ENCODE measurements at places on chromosomes 7 and 10.

- no peak for DNase-seq
Observed at GRCh38 chr10:127459918-127460317, 89.2 kb upstream of the NPS start.

GRCh38 chr7:72098807-72099580 is 313.1 kb downstream of the CALN1 start:
- no peak for DNase-seq

DNA sequence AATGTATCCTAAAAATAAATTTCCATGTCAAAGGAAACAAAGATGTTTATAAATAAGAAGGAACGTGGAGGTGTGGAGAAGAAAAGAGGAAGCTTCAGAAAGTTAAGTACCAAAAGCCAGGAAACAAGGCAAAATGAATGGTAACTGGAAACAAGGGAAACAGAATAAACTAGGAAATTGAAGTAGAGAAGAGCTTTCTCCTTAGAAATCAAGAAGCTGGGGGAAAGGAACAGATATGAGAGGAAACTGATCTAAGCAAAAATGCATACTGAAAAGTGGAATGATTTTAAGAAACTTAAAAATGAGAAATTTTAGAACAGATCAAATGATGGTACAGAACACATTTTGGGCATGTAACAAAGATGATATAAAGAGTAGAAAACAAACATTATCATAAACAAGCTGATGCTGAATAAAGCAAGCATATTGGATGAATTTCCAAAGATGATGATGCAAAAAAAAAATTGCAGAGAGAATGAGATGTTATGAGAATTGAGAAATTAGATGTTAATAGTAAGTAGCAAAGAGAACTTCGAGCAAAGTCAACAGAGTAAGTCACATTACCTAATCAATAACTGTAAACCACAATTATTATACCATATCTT is 1.9 kb downstream of the BRAF start:
- no peak for DNase-seq

GRCh38 chr7:36781011-36781738 is 56.9 kb upstream of the AOAH start:
- no peak for DNase-seq

- no peak for DNase-seq
Observed at GRCh38 chr7:55474944-55475854, 97.1 kb downstream of the VOPP1 start.

GRCh38 chr7:149704507-149704906 is 68.9 kb downstream of the ZNF467 start:
- no peak for DNase-seq

- no peak for DNase-seq
Observed at GRCh38 chr10:30742471-30742870, 112.9 kb upstream of the LYZL2 start.

DNA sequence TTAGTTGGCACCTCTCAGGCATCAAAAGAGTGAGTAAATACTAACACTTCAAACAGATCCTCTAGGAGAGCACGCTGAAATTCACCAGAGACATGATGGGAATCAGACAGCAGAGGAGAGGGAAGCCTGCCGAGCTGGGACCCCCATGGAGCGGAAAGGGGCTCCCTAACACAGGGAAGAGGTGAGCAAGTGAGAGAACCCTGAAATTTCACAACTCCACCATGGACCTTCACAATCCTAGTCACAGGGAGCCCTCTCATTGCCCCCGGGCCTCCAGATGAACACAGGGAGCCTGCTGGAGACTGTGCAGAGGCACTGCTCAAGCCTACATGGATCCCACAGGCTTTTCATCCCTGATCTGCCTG is 59.2 kb upstream of the ANTXRL start:
- DNase-seq, result no peak

DNA sequence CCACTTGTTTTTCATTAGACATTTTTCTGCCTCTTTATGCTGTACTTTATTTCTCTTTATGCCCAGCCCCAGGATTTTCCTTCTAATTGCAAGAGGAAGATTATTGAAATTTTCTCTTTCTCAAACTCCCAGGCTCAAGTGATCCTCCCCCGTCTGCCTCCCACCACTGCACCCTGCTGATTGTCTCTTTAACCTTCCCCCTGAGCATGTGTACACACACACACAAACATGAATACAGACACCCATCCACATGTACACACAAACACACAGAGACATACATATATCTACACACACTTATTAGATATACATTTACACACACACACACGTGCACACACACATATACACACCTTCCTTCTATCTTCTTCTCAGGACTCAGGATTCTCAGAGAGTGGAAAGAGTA is 37.3 kb upstream of the MAP3K8 start:
- no peak for DNase-seq

DNA sequence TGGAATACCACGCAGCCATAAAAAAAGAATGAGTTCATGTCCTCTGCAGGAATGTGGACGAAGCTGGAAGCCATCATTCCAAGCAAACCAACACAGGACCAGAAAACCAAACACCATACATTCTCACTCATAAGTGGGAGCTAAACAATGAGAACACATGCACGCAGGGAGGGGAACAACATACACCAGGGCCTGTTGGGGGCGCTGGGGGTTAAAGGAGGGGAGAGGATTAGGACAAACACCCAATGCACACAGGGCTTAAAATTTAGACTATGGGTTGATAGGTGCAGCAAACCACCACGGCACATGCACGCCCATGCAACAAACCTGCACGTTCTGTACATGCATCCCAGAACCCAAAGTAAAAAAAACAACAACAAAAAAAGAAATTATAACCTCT is 23.3 kb downstream of the RNF133 start:
- no peak for DNase-seq

DNA sequence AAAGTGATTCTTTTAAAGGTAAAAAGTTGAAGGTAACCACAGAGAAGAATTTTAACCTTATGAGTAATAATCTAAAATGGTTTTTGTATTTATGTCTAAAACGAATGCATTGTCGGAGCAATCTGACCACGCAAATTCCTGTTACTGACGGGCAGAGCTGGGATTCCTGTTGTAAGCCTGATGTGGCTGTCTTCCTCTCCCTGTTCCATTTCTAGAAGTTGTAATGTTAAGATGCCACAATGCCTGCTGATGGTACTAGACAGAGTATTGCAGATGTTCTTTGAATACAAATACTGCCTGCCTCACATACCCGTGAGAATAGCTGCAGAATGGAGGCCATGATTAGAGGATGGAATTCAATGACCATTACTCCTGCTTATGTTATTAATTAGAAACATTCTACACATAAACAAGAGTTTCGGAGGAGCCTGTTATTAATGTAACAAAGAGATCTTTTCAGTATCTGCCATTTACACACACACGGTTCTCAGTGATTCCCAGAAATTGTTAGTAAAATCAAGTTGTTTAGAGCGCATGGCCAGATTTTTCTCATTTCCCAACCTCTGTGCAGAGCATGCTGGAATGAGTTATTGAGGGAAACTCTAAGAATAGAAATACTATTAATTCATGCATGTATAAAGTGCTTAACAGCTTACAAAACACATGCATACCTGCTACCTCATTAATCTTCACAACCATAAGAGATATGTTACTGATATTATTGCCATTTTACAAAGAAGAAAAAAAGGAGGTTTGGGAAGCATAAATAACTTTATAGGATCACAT is 196.8 kb downstream of the PTN start:
- no peak for DNase-seq

- no peak for DNase-seq
Observed at GRCh38 chr10:72638586-72639440, 12.9 kb upstream of the MICU1 start.

DNA sequence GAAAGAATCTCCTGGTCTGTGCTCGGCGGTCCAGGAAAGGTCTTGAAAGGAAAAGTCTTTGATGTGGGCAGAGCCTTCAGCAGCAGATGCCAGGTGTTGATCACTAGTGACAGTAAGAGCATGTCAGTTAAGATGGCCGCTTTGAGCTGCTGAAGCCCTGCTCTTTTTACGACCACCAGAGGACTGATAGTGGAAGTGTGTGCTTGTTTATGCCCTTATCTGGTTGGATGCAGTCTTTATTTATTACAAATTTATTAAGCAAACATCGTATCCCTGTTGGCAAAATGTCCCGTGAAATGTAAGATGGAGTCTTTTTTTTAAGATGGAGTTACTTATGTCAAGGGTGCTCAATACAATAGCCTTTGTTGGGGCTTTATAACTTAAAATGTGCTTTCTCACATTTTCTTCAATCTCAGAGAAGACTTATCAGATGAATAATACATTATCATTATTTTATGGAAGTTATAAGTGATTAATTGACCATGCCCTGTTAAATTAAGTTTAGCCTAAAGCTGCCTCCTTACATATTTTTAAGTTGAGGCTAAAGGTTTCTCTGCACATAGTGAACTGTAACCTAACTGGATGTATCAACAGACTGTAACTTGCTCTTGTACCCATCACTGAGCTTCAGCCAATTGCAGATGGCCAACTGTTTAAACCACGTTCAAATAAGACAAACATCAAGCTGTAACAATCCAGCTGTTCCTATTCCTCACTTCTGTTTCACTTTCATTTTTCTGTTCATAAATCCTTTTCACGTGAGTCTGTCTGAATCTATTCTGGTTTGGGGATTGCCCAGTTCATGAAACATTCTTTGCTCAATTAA is 97.4 kb upstream of the PIK3CG start:
- DNase-seq, result no peak

DNA sequence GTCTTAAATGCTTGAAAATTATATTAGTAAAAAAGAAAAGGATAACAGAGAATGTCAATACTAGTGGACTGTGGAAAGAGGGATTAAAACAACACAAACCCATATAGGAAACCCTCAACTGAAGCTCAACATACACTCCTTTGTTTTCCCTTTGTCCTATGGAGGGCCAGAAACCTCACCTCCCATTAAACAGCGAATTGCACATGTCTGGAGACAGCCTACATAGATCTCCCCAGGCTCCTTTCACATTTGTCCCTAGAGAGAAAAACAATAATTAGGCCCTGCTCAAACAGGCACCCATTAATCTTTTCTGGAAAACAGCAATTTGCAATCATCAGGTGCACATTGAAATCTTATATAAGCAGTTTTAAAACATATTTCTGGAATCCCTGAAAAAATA is 87.6 kb upstream of the SEMA3D start:
- no peak for DNase-seq

GRCh38 chr7:138170298-138170697 is 94.0 kb downstream of the AKR1D1 start:
- no peak for DNase-seq

DNA sequence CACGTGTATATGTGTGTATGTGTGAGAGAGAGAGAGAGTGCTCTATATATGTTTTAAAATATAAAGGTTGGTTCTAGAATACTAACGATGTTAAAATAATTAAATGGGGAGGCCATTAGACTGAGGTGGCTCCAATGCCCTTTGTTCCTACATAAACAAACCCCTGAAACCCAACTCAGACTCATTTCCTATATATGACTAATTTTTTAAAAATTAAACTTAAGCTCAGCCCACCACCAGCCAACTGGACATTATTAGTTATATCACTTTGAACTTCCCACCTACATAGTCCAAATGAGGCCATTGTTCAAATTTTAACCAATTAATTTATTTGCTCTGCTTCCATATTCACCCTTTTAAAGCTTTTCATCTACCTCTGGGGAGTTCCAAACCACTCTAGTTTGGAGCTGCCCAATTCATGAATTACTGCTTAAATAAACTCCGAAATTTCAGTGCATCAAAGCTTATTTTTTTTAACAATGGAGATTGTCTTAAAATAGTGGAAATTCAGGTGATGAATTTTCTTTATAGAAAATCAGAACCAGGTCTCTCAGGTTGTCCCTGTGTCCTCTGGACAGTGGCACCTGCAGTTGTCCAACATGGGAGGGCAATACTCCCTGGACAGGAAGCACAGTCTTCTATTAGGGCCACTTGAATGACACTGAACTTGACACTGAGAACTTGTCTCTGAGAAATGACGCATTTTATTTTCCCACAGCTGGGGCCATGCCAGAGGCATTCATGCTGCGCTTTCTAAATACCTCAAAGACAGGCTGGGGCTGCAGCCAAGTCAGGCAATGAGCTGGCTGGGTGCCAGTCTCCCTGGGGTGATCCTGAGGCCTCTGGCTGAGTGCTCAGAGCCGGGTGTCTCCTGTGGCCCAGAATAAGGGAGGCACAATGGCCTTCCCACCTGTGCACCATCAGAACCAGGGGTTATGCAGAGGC is 109.5 kb upstream of the TMEM72 start:
- peak; percentile 66 for DNase-seq

DNA sequence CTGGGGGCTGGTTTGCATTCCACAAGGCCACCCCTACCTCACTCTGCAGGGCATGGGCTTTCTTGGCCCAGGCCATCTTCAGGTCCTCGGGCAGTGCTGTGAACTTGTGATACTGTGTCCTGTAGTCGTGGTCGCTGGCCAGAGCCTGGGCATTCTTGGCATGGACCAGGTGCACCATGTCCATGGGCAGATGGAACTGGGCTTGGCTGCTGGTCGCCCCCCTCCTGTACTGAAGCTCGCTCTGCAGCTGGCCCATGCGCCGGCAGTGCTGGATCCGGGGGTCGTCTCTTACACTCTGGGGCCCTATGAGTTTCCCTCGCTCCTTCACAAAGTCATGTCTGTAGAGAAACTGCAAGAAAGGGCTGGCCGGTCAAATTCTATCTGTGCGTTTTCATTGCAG is 51.7 kb downstream of the HABP2 start:
- DNase-seq, result no peak

- no peak for DNase-seq
Observed at GRCh38 chr10:1293636-1294435, 237.7 kb downstream of the WDR37 start.

GRCh38 chr10:129323879-129324278 is 143.2 kb upstream of the MGMT start:
- no peak for DNase-seq

- DNase-seq, result peak; percentile 74
Observed at GRCh38 chr10:73159038-73159648, 8.7 kb downstream of the ECD start.

DNA sequence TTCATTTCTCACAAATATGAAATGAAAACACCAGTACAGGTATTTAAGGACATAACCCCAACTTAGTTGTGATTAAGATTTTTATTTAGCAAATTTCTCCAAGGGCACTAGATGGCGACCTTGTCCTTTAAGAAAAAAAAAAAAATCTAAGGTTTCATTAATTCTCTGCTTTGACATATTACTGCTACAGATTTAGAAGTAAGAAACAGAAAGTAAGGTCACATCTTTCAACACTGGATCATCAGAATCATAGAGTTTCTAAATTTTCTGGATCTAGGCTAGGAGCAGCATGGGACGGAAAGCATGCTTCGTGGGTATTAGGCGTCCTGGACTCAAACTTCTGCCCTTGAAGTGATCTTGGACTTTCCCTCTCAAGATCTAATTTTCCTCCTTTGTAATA is 85.5 kb upstream of the PRKG1 start:
- no peak for DNase-seq

DNA sequence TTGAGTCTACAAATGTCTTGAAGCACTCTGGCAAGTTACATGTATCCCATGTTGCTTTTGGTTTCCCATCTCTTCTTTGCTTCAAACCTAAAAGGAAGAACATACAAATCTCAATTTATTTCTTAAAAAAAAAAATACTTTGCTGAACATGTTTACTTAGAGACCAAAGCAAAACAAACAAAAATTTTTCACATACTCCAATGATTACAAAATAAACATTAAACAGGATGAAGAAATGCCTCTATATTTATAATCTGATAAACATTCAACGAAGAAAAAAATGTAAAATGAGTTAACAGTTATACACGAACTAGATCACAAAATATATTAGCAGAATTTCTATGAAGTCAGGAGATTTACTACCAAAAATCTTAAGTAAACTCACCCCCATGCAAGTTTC is 31.3 kb downstream of the FAM204A start:
- DNase-seq, result no peak

Measured in ovary (tissue), 10 donors.